Naive B cell (primary cell): ENCODE measurements at places on chromosomes 16 and 17. TPM values are rescaled to one million over a fixed set of nuclear protein-coding genes. Genes with fewer than 3 reads are reported as not detected.

DNA sequence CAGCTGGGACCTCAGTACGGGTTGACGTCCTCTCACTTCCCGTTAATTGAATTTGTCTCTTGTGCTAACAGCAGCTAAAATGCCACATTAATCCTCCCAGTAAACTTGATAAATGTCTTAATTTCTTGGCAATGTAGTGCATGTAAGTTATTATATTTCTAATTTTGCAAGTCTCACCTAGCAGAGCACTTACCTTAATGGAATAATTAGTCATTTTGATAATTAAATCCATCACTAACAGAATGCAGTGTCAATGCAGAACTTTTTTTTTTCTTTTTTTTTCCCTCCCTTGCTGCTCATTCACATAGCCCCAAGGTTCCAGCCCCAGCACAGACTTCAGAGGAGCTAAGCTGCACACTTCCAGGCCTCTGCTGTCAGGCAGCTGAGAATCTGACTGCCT is 376.5 kb downstream of the RBFOX1 start:
- H3K4me1 ChIP-seq: no peaks in the 10 kb centered on the region
- no peaks in the 10 kb centered on the region for H3K36me3 ChIP-seq
- no peaks in the 10 kb centered on the region for H3K27me3 ChIP-seq
- H3K4me3 ChIP-seq: no peak overlapping the region

GRCh38 chr16:69611103-69611640 is 45.4 kb downstream of the NFAT5 start:
- no peaks in the 10 kb centered on the region for H3K27me3 ChIP-seq
- peaks cover 35% of the 10 kb centered on the region for H3K4me1 ChIP-seq
- H3K27ac ChIP-seq: no peak overlapping the region
- DNase-seq: no peak

GRCh38 chr17:65627891-65628643 is 66.6 kb upstream of the AXIN2 start:
- no peaks in the 10 kb centered on the region for H3K4me1 ChIP-seq
- no peaks in the 10 kb centered on the region for H3K36me3 ChIP-seq
- no peak for DNase-seq
- H3K27ac ChIP-seq: no peak overlapping the region
- no peaks in the 10 kb centered on the region for H3K27me3 ChIP-seq

GRCh38 chr17:17043461-17044271 is 1.4 kb downstream of the MPRIP start:
- peak overlapping the region; percentile 95 for H3K4me3 ChIP-seq
- H3K27ac ChIP-seq: peak overlapping the region; percentile 88
- no peaks in the 10 kb centered on the region for H3K27me3 ChIP-seq
- H3K4me1 ChIP-seq: peaks cover 66% of the 10 kb centered on the region

- no peaks in the 10 kb centered on the region for H3K27me3 ChIP-seq
- no peak for DNase-seq
- H3K27ac ChIP-seq: peak overlapping the region; percentile 86
- peaks cover 16% of the 10 kb centered on the region for H3K36me3 ChIP-seq
- H3K4me1 ChIP-seq: peaks cover 84% of the 10 kb centered on the region
These were observed 4.3 kb downstream of the COTL1 start for GRCh38 chr16:84613408-84614072.

- H3K36me3 ChIP-seq: no peaks in the 10 kb centered on the region
- no peak for DNase-seq
- H3K27ac ChIP-seq: no peak overlapping the region
These were observed 33.4 kb upstream of the IL34 start for GRCh38 chr16:70612931-70613330.

DNA sequence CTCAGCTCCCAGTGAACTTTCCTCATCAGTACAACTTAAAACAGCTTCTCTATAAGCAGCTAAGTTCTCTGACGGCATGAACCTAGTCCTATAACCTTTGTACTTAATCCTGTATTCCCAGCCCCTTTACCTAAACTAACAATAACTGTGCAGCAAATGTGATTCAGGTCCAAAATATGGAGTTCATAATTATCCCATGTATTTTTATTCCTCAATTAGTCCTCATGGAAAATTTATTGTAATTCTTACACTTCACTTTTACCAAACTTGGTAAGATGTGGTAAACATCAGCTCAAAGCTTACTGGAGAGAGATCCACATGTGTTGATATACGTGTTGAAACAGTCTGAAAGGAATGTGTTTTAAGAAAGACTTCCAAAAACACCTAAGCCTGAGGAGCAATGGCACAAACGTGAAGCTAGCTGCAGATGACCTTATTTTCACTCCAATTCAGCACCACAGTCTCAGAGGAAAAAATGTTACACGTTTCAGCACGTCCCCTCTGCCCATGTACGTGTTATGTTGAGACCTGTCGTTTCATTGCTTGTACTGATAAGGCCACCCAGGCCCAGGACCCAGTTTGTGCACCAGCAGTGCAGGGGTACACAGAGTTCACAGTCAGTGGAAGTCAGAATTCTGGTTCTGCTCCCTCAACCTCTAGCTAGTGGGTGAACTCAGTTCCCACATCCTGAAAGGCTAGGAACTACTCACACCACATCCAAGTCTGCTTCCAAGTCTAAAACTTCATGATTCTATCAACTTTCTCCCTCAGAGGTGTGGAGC is 7.1 kb downstream of the USP31 start:
- H3K4me3 ChIP-seq: no peak overlapping the region
- peaks cover 4% of the 10 kb centered on the region for H3K36me3 ChIP-seq
- no peaks in the 10 kb centered on the region for H3K4me1 ChIP-seq
- no peaks in the 10 kb centered on the region for H3K27me3 ChIP-seq

DNA sequence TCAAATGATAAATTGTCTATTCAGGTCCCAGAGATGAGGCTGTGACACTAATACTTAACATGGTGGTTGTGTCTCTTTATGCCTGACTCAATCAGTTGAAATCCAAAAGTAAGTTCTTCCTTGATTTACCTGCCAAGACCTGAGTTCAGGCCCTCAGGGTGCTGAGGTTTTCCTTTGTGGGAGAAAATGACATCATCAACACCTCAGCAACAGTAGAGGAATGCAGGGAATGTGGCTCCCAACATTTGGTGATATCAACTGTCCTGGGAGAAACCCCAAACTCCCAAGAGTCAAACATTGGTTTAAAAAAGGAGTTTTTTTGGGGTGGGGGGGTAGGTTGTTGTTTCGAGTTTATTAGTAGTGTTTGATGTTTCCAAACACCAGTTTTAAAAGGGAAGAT is 14.7 kb downstream of the RNF43 start:
- H3K4me3 ChIP-seq: no peak overlapping the region
- no peaks in the 10 kb centered on the region for H3K27me3 ChIP-seq

DNA sequence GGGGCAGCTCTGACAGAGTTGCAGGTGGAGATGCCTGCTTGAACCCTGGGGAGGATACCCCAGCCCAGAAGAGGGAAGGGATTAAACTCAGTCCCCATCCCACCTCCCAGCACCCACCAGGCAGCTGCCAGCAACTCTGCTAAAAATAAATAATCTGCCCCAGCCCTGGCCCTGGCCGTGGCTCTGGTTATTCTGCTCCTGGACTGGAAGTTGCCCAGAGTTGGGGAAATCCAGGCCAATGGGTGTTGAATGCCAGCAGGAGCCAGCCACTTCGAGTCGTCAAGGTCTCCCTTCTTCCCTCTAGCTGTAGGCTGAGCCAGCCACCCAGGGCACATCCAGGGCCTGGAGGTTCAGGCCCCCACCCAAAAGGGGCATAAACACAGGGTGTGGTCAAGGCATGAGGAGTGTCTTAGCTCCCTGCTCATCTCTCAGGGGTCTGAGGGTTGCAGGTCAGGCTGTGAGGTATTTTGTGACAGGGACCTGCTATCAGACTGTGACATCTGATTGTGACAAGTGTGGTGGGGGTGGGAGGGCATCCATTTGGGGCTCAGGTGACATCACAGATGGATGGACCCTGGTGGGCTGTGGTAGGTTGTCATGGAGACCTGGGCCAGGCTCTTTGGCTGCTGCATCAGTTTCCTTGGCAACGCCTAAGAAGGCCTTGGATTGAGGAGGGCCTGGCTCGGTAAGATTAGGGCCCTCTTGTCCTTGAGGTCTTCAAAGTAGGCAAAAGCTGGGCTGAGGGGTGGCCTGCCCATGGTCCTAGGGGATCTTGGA is 1.0 kb upstream of the RRAD start:
- H3K27ac ChIP-seq: no peak overlapping the region
- no peaks in the 10 kb centered on the region for H3K36me3 ChIP-seq
- H3K4me1 ChIP-seq: peaks cover 14% of the 10 kb centered on the region
- peaks cover 30% of the 10 kb centered on the region for H3K27me3 ChIP-seq

GRCh38 chr16:48373258-48374029 is 11.8 kb downstream of the SIAH1 start:
- H3K4me1 ChIP-seq: peaks cover 33% of the 10 kb centered on the region
- H3K27me3 ChIP-seq: no peaks in the 10 kb centered on the region
- H3K36me3 ChIP-seq: no peaks in the 10 kb centered on the region
- no peak overlapping the region for H3K27ac ChIP-seq
- no peak overlapping the region for H3K4me3 ChIP-seq

DNA sequence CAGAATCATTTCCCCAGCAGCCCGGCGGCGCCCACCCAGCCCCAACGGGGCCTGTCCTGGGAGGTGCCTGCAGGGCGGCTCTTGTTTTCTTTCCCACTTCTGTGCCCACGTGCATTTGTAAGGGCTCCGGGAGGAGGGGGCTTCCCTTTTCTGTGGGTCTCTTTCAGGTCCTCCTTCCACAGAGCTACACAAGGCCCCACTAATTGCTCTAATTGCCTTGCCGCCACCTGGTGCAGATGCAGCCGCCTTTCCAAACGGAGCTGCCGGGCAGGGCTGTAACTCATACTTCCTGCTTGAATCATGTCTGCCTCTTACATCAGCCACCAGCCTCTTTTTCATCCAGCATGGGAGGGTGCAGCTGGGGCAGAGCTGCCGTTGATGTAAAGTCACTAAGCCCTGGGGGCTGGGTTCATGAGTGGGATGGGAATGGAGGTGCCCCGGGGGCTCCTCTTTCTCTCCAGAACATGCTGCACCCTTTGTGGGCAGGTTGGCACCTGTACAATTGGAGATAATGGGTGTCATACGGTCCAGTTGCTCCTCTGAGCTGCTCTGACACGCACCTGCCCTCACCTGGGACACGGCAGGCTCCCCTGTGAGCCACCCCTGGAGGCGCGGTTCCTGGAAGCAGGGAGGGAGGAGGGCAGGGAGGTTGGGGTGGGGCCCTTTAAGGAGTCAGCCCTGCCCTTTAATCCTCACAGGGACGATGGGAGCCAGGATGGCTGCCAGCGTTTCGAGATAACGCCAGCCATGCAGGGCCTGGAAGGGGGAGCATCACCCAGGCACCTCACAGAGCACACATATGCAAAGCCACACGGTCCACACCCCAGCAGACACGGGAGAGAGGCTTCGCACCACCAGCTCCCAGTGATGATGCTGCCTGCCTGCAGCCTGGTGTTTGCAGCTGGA is 41.1 kb upstream of the KLHDC4 start:
- peaks cover 17% of the 10 kb centered on the region for H3K27me3 ChIP-seq
- H3K27ac ChIP-seq: peak overlapping the region; percentile 59
- peak overlapping the region; percentile 79 for H3K4me3 ChIP-seq

DNA sequence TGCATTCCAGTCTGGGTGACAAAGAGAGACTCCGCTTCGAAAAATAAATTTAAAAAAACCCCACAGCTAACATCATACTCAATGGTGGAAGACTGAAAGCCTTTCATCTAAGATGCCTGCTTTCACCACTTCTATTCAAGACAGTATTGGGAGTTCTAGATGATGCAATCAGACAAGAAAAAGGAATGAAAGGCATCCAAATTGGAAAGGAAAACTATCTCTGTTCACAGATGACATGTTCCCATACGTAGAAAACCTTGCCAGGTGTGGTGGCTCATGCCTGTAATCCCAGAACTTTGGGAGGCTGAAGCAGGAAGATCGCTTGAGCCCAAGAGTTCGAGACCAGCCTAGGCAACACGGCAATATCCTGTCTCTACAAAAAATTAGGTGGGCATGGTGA is 31.1 kb downstream of the RANBP10 start:
- H3K4me3 ChIP-seq: no peak overlapping the region
- H3K4me1 ChIP-seq: peaks cover 34% of the 10 kb centered on the region
- H3K27me3 ChIP-seq: no peaks in the 10 kb centered on the region
- DNase-seq: no peak
- peaks cover 8% of the 10 kb centered on the region for H3K36me3 ChIP-seq

- no peak overlapping the region for H3K4me3 ChIP-seq
- H3K27ac ChIP-seq: no peak overlapping the region
- H3K4me1 ChIP-seq: no peaks in the 10 kb centered on the region
- no peak for DNase-seq
- H3K27me3 ChIP-seq: no peaks in the 10 kb centered on the region
These were observed 140.9 kb downstream of the SHISA9 start for GRCh38 chr16:13042291-13042685.

GRCh38 chr16:9176547-9177418 is 85.3 kb downstream of the HAPSTR1 start:
- no peaks in the 10 kb centered on the region for H3K4me1 ChIP-seq
- no peak overlapping the region for H3K27ac ChIP-seq
- no peak for DNase-seq
- H3K4me3 ChIP-seq: no peak overlapping the region

The SYNGR3 gene
- polyA plus RNA-seq: 4.1 TPM

The ST6GALNAC1 gene
- polyA plus RNA-seq: not detected

The MRPL58 gene
- polyA plus RNA-seq: 43.7 TPM

The KRT40 gene
- polyA plus RNA-seq: not detected

The ANKRD40CL gene
- polyA plus RNA-seq: not detected

The JPH3 gene
- polyA plus RNA-seq: not detected

The ITGAL gene
- 23.2 TPM for polyA plus RNA-seq
